Purkinje cell (primary cell): ENCODE measurements at places on chromosomes 2 and 18. TPM values are rescaled to one million over a fixed set of nuclear protein-coding genes. Genes with fewer than 3 reads are reported as not detected.

Gene ANKRD12
- polyA plus RNA-seq, result 93.5 and 105 TPM in 2 replicates

Gene SLC4A3
- polyA plus RNA-seq, result 5.3 and 7.6 TPM in 2 replicates

Gene LRRC30
- polyA plus RNA-seq, result not detected in 2 replicates

Gene NEB
- polyA plus RNA-seq, result 2.4 and 8.1 TPM in 2 replicates

Gene FAM98A
- polyA plus RNA-seq, result 144 and 151 TPM in 2 replicates

Gene ANKRD30BL
- polyA plus RNA-seq, result 0.35 TPM in 1 of 2 replicates, not detected in the other

Gene NTSR2
- 1.7 and 3.4 TPM in 2 replicates for polyA plus RNA-seq

Gene ONECUT2
- 2.1 and 2.2 TPM in 2 replicates for polyA plus RNA-seq

Gene POTEI
- polyA plus RNA-seq, result 0.67 TPM in 1 of 2 replicates, not detected in the other

Gene AKAIN1
- 425 and 444 TPM in 2 replicates for polyA plus RNA-seq
